ENCODE measurements at places on chromosomes 5 and 9.

DNA sequence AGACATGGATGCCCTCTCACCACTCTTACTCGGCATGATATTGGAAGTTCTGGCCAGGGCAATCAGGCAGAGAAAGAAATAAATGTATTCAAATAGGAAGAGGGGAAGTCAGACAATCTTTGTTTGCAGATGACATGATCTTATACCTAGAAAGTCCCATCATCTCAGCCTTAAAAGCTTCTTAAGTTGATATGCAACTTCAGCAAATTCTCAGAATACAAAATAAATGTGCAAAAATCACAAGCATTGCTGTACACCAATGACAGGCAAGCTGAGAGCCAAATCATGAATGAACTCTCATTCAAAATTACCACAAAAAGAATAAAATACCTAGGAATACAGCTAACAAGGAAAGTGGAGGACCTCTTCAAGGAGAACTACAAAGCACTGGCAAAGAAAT is 2190.4 kb downstream of the MAT2B start:
- DNase-seq: no peak

DNA sequence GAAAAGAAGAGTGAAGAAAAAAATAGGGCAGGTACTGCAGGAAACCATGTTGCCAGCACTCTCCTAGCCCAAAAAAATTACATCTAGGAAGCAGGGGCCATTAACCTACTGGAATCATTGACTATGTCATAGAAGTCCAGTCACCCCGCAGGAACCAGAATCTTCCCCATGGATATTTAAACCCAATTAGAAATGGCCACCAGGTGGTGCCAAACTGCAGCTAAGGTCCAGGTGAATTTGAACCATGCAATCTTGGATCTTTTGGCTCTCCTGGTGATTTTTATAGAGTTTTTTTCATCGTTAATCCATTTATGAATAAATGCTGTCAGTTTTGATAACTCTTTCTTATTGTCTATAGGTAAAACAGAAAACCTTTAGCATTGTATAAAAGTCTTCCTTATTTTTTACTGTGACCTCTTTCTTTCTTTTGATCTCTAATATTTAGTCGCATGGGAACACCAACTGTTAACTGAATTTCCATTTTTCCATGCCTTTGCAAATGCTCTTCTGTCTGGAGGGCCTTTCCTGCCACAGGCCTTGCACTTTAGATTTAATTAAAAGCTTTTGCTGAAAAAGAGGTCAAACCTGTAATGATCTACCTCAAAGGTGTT is 147.5 kb upstream of the FGF10 start:
- no peak for DNase-seq

- DNase-seq: no peak
These were observed 69.6 kb downstream of the GABBR2 start for GRCh38 chr9:98639133-98639532.

DNA sequence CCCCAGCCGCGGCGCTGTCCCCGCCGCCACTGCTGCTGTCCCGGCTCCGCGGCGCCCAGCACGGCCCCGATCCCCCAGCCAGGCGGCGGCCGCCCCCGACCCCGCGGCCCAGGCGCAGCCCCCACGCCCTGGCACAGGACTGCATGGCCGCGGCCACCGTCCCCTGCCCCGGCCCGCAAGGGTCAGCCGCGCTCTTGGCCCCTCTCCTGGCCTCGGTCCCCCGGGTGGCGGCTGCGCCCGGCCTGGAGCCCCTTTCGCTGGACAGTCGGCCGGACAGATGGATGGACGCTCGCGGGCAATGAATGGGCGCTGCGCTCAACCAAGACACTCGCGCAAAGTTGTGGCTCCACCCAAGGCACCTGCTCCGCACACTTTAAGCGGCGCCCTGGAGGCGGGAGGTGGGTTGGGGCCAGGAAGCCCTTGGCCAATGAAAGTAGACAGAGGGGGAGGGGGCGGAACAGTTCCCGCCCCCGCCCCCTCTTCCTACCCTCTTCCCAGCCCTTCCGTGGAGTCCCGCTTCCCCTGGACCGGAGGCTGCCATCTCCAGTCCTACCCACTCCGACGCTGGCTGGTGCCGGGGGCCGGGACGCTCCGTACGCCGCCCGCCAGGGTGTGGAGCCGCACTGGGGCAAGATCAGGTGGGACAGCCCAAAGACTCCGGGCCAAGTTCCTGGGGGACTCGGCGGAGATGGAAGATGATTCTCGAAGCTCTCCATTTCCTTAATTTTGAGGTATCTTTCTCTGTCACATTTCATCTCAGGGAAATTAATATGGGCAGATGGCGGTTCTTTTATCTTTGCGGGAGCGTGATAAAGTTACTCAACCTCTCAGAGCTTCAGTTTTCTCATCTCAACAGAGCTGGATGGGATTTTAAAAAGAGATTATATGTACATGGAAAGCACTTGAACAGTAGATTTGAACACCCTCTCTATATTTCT is at the start of gene GLDC:
Gene GLDC (minus strand): TSS at position 375 of the 938 bp plus-strand sequence. CDS start 230 bp downstream, at position 145.
- DNase-seq: peak; percentile 66

DNA sequence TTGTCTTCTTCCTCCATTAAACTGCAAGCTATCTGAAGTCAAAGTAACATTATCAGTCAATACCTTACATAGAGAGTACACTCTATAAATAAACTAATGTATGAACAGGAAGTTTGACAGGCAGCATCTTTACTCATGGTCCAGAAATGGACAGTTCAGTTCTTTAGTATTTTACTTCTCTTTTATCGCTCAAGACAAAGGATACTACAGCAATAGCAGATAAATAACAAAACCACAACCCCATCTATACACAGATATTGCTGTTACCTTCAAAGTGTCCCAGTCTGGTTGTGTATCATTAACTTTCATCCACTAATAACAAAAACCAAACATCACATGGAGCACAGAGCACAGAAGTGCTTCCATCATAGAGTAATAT is 46.4 kb downstream of the SEMA5A start:
- no peak for DNase-seq

- DNase-seq: no peak
These were observed 157.8 kb upstream of the TNC start for GRCh38 chr9:115275753-115276152.

- no peak for DNase-seq
These were observed 19.9 kb upstream of the IER5L start for GRCh38 chr9:129197978-129198318.

GRCh38 chr9:95719354-95719753 is 156.1 kb upstream of the ERCC6L2 start:
- DNase-seq: no peak

GRCh38 chr5:39891376-39891775 is 466.6 kb upstream of the DAB2 start:
- no peak for DNase-seq

DNA sequence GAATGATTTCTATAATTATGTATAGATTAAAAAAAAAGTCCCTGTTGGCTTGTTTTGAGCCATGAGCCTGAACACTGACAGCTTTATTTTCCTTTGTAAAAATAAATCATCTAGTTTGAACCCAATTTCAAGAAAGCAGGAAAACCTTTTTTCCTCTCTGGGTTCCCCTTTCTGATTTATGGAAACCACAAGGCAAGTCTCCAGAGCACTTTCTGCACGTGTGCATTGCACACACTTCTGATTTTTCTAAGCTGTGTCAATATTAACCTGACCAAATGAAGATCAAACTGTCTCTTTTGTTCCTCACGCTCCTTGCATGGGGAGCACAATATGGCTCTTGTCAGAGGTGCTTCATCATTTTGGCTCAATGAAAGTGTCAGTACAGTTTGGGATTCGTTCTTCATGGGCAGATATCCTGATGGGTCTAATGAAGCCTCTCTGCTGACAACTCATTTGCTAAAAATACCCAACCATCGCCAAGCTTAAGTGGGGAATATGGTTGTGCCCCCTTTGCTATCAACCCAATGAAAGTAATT is 39.2 kb upstream of the PCA3 start:
- DNase-seq: no peak

DNA sequence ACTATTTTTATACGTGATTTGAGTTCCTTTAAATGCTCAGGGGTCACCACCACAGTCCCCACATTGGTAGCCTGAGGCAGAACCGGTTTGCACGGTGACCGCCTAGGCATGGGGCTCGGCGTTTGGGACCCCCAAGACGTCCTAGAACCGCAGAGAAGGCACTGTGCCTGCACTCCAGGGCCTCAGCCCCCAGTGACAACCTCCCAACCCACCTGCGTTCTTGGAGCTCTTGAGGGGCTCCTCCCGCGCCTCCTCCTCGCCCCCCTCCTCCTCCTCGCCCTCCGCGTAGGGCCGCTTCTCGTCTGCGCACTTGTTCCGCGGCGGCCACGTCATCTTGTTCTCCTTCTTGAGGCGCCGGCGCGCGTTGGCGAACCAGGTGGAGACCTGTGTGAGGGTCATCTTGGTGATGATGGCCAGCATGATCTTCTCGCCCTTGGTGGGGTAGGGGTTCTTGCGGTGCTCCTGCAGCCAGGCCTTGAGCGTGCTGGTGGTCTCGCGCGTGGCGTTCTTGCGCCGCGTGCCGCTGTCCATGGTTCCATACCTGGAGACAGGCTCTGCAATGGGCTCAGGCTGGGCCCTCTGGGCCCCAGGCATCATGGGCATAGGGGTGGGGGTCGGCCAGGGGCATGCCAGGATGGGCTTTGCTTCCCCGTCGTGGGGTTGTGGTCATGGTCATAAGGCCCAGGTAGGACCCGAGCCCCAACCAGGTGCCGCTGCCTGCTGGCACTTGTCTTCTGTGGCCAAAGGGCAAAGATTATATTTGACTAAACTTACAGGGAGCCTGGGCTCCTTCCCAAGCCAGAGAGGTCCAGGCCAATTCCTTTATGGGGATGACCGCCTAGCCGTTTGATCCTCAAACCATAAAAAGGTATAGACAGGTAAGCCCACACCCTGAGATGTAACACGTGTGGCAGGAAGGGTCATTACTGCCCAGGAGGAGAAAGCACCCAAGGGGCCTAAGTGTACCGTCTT is 3.1 kb downstream of the IRX4 start:
- DNase-seq: no peak

DNA sequence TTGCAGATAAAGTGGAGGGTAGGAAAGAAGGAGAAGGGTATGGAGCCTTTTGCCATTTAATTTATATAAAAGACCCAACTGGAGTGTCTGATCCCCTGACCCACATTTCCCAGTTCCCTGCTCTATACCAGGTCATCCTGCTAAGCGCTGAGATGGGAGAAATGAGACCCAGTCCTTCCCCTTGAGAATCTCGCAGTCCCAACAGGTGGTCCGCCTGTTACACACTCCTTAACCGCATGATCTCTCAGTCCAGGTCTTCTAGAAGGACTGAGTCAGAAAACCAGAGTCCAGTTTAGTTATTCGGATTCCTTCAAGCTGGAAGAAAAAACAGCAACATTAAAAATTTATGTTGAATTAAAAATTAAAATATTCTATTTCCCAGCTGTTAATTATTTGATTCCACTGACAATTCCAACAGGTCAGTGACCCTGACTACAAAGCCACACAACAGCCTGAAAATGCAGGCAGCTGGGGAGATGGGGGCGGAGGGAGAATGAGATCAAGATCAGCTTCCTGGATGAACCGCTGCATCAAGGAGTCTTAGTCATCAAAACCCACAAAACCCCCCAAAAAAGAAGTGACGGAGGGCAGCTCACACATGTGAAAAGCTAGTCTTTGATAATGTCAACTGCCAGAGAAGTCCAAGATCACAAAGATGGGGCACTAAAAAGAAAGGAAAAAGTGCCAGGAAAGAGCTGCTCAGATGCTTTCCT is 44.0 kb downstream of the GGTA1 start:
- DNase-seq: no peak

DNA sequence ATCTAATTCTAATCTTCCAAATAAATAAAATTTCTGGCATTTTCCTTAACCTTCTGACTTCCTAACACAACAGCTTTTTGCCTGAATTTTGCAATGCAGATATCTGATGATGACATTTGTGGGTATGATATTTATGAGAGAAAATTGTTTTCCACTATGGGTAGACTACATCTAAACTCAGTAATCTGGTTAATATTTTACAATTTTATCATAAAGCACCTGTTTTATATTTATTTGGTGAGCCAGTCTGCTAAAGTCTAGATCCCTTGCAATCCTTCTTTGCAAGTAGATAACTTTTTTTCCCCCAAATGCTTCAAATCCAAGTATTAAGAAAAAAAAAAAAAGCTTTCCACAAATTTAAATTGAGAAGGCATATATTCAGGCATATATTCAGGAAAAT is 246.2 kb upstream of the DAB2 start:
- no peak for DNase-seq

DNA sequence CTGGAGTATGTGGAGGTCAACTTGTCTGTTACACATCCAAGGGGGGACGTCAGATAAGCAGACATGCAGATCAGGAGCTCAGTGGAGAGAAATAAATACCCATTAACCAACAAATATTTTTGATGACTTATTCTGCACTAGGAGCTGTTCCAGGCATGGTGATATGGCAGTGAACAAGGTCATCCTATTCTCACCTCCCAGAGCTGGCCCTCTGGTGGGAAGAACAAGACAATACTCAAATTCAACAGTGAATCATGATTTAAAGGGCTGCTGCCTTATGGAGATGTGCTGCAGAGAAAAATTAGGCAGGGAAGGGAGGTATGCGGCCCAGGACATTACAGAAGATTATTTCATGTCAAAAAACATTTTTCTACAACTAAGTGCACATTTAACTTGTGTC is 36.5 kb downstream of the SYK start:
- no peak for DNase-seq

DNA sequence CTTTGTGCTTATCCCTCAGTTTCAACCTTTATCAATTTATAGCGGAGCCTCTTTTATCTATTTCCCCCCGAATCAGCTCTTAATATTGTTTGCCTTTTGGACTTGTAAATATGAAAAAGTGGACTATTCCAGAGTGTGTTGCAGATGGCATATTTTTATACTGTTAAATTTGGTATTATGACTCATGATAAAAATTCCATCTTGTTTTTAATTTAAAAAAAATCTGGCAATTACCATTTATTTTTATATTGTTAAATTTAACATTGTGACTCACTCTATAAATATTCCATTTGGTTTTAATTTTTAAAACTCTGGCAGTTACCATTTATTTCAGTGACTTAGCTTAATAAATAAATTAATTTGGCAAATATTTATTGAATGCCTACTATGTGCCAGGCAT is 37.5 kb downstream of the RBM27 start:
- DNase-seq: no peak

Data from hypothalamus (tissue), 51 donors.